ENCODE measurements at places on chromosomes 7 and 10.
A peak's percentile ranks its signal among the peaks of the same experiment; 100 is the strongest.

GRCh38 chr7:127812540-127812939, 160.5 kb downstream of the SND1 start:
- no peak for DNase-seq

GRCh38 chr10:92125144-92125543, 165.7 kb downstream of the CPEB3 start:
- DNase-seq = no peak

- DNase-seq = peak; percentile 88
Observed at GRCh38 chr10:44300666-44301649, 83.9 kb downstream of the CXCL12 start.

DNA sequence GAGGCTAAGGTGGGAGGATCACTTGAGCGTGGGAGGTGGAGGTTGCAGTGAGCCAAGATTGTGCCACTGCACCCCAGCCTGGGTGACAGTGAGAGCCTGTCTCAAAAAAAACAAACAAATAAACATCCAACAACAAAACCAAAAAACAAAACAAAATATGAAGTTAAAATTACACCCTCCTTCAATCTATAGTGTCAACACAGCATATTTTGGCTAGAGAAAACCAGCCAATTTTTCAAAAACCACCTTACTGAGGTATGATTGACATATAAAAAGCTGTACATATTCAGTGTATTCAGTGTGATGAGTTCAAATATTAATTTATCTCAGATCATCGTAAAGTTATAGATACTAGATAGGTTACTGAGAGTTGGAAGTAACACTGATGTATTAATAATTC, 102.4 kb downstream of the ICA1 start:
- no peak for DNase-seq

DNA sequence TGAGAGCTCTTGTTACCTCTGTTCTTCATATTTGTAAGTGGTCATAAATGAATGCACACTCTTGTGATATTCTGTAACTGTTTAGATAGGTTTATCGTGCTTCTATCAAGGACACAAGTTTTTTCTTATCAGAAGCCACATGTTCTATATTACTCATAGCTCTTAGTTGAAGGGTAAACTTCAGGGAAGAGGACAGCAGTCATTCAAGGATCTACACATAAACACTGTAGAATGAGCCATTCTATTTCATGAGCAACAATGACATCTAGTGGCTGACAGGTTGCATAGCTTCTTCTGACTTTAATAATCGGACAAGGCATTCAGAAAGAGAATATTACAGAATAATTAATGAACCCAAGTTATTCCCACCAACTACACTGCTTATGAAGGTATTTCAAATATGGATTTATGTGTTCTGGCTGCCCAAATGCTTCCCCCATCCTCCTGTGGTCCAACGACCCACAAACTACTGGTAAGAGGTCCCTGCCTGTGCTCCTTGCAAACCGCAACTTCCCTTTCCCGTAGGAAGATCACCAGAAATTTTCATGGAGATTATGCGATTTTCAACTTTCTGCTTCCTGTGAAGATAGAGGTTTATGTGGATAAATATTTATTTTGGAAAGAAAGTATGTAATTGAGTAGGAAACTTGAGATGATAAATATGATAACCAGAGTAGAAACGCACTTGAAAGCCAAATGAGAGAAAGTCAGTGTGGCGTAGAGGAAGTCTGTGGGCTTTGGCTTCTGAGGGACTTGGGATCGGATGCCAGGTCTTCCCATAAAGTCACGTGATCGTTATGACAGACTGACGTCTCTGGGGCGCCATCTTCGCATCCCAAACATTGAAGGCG, 16.8 kb upstream of the ABCB5 start:
- peak; percentile 10 for DNase-seq

- DNase-seq = peak; percentile 16
Observed at GRCh38 chr7:137454246-137454724, 110.8 kb upstream of the PTN start.

GRCh38 chr7:113263749-113264148, 145.4 kb upstream of the SMIM30 start:
- DNase-seq = no peak

DNA sequence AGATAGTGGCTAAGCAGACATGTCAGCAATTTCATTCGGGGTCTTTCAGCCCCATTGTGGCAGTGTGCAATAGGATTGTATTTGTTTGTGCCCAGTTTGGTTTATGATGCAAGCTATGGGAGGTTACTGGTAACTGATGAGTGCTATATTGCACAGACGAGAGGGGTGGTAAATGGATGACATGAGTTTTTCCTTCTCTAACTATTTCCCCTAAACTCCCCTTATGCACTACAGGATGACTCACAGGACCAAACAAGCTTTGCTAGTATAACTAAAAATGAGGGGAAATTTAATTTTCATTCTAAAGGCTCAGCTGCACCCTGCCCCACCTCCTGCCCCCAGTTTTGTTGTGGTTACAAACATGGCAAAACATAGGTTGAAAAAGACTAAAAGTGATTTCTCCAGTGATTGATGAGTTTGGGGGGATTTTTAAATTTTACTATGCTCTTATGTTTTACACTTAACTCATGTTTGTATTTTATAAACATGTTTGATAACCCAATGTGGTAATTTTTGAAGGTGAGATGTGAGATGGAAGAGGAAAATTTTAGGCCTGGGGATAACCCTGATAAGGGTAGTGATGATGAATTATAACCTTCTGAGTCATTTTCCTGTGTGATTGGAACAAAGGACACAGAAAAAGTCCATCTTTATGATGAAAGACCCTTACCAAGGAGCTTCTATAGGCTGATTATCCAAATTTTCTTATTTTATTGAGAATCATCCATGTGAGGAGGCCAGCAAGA, 60.8 kb upstream of the NAMPT start:
- DNase-seq = no peak

DNA sequence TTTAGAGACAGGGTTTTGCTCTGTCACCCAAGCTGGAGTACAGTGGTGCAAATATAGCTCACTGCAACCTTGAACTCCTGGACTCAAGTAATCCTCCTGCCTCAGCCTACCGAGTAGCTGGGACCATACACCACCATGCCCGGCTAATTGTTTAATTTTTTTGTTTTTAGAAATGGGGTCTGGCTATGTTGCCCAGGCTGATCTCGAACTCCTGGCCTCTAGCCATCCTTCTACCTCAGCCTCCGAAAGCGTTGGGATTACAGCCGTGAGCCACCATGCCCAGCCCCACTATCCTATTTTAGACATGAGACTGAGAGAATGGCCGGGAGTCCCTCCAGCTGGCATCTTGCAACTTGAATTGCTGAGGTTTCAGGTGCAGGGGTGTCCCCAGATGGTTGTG, 39.4 kb downstream of the KCTD7 start:
- no peak for DNase-seq

DNA sequence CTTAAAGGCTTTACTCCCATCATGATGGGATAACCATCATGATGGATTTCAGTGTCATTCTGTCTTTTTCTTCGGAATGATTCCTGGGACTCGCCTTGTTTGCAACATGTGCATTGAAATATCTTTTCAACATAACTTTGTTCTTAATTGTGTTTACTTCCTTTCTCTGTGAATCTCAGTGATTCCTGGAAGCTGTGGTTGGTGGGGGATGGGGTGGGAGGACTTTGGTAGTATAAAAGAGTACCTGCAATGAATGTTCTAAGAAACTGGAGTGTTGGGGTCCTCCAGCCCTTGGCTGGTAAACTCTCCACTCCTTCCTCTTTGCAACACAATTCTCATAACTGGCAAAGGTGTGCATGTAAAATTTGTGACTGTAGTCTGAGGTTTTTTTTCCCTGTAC, 11.5 kb upstream of the SH2D4B start:
- no peak for DNase-seq

DNA sequence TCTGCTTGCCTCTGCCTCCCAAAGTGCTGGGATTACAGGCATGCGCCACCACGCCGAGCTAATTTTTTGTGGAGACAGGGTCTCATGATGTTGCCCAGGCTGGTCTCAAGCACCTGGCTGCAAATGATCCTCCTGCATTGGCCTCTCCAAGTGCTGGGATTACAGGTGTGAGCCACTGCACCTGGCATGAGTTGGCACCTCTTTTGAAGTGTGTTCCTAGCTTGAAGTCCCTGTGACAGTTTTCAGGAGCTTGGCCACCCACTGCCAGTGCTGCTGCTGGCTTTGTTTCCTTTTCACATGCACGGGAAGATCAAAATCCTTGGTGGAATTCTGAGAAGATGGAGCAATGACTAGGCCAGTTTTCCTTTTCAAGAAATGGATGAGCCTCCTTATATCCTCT, 126.3 kb downstream of the NRP1 start:
- DNase-seq = no peak

DNA sequence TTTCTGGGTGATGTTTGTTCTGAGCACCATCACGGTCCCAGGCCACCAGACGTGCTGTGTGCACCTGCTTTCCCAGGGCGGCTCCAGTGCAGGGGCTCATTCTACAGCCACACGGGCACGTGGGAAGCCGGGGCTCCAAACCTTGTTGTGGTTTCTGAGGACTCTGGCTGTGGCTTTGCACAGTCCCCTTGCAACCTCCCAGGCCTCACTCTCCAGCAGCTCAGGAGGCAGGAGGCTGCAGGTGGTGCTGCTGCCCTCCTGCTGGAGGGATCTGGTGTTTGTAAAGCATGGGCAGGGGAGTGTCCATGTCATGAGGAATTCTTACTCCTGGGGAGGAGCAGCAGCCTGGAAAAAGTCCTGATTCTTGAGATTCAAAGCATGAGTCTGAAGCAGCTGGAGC, 54.3 kb downstream of the INSYN2A start:
- no peak for DNase-seq

GRCh38 chr10:27457261-27457945, 46.7 kb upstream of the RAB18 start:
- no peak for DNase-seq
